ENCODE measurements at places on chromosomes 5 and 9. TPM values are rescaled to one million over a fixed set of nuclear protein-coding genes. Genes with fewer than 3 reads are reported as not detected.

Gene MYMK
- not detected for total RNA-seq

Gene ROPN1L
- 0.17 TPM for total RNA-seq

Gene SPINK5
- 0.50 TPM for total RNA-seq

Gene ADAMTS13
- total RNA-seq: 2.0 TPM

Gene NR5A1
- total RNA-seq: not detected

Gene TICAM2
- 0.83 TPM for total RNA-seq

Gene LTC4S
- 0.82 TPM for total RNA-seq

Gene TMC1
- total RNA-seq: not detected

Gene LRRC19
- not detected for total RNA-seq

DNA sequence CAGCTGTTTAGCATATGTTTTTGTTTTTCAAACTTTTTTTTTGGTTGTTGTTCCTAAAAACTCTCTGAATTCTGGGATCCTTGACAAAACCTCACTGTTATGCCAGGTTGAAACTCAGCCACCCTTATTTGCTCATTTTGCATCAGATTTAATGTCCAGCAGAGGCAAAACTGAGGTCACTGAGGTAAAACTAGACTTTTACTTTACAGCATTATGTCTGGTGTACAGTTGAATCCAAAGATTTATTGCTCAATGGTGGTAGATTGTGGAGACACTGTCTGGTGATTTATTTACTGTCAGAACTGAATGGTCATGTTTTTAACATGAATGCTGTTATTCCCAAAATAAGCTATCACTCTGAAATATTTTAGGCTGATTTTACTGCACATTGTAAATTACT lies 87.9 kb downstream of the FBXL7 start:
- no peak for DNase-seq

- DNase-seq: no peak
Observed at GRCh38 chr5:1016036-1016435, 7.4 kb downstream of the NKD2 start.

GRCh38 chr5:119383008-119383407 lies 27.2 kb downstream of the TNFAIP8 start:
- DNase-seq: no peak

DNA sequence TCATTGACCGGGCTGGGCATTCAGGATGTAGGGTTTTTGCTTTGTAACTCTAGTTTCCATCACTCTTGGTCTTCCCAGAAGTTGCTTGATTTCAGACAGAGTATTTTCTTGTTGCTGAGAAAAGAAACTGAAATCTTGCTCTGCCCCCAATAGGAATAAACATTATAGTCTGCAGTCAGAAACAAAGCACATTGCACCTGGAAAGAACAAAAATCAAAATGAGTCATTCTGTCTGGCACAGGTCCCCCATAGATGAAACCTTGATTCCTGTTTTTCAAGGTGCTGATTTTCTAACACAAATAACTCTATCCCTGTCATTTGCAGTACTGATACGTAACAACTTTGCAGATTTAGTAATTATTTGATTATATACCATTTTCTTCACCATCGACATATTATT lies 232.1 kb downstream of the FBXO4 start:
- peak; percentile 3 for DNase-seq

DNA sequence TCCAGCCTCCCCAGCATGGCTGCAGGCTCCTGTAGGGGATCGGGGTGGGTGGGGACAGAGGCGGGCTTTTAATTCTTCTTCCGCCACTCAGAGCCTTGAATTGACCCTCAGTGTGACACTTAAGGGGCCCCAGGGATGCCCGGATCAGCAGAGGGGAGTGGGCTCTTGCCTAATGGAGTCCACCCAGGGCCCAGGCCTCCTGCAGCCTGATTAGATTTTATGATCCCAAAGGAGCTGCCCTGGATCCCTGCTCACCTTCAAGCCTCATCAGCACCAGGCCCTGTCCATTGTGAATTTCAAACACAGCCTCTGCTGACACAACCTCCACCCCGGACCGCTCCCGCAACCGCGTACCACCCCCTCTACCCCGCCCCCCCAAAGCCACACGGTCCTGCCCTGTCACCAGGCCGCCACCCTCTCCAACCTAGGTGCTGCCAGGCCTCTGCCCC lies 214.1 kb upstream of the IER5L start:
- no peak for DNase-seq

DNA sequence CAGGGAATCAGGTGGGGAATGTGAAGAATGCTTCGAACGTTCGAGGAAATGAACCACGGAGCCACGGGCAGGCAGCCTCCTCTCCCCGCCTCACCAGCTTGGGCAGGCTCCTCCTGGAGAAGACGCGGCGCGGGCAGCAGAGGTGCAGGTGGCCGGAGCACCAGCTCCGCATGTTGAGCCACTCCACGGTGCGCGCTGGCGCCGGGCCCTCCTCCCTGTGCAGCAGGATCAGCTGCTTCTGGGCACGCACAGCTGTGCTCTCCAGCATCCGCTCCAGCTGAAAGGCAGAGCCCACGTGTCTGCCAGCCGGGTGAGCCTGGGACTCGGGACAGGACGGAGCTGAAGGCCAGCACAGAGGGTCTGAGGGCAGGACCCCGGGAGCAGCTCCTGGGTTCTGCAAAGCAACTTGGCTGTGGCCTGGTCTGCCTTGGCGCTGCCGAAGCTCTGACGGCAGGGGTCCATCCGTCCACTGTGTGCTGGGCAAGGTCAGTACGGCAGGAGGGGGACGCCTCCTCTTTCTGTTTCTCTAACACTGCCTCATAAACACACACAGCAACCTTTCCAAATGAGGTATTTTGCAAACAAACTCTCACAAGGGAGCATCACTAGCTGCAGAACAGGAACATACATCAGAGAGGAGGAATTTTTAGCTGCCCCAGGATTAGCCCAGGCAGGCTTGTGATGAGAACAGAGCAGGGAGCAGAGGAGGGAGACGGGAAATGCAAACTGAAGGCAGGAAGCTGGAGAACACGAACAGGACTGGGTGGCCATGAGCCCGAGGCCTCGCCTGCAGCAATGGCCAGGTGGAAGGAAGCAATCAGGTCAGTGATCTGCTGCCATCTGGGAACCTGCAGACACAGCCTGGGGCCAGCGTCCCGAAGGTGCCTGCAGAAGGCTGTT lies 20.1 kb upstream of the NSMF start:
- no peak for DNase-seq

- DNase-seq: peak; percentile 50
Observed at GRCh38 chr5:80481019-80481893, 6.6 kb upstream of the FAM151B start.

- no peak for DNase-seq
Observed at GRCh38 chr9:105244734-105245028, 230 bp downstream of the SLC44A1 start.

DNA sequence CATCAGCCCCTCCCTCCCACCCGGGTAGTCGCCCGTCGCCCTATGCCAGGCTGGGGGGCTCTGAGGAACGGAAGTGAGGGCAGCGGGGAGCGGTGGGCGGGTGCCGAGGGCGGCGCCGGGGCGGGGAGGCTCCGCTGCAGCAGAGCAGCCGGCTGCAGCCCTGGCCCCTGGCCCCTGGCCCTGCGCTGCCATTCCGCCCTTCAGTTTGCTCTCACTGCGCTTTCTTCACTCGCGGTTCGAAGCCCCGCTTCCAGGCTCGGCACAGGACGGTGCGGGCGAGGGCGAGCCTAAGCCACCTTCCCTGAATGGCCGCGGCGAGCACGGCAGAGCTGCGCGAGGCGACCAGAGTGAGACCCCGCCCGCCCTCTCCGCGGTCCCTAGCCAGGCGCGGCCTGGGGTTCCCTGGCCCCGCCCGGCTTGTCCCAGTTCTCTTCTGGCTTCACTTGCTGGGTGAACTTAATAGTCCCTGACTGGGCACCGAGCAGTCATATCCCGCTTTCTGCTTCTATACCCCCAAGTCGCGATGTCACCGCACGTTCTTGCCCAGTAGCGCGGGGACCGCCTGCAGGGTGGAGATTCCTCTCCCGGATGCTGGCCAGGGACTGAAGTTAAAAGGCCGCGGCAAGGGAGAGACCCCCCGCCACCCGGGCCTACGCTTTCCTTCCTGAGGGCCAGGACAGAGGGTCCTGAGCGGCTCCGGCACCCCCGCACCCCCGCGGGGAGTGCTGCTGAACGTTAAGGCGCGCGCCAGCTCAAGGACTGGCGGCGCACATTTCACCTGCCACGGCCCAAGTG lies 623 bp upstream of the TRIM36 start:
- DNase-seq: no peak

GRCh38 chr5:74404574-74405508 lies 235.7 kb downstream of the ENC1 start:
- no peak for DNase-seq

DNA sequence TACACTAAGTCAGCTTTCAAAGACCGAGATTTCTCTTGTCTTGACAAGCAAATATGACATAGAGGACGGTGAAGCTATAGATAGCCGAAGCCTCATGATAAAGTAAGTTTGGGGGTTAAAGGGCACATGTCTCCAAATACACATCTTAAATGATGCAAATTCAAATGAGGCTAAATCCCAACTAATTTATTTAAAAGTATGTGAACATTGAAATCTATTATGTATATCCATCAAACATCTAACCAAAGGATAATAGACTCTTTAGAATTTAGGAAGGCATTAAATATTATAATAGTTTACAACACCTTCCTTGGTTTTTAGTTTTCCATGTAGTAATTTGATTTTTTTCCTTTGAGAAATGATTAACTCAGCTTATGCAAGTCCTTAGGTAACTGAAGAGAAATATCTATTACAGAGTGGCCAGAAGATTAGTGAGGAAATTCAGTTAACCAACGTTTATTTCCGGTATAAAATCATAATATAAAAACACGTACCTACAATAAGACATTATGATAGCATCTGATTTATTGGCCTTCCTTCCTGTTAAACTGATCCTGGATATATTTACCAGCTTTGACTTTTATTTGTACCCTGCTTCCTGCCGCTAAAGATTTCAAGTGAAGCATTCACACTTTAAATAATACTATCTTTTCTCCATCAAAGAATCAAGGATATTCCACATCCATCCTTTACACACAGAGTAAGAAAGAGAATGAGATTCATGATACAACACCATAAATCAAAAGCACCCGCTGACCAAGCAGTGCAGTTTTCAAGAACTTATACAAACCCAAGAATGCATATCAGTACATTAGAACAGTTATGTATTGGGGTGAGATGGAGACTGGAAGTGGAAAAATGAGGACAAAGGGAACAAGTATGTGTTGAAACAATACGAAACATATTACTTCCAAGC lies 31.9 kb upstream of the F2R start:
- DNase-seq: no peak

- DNase-seq: no peak
Observed at GRCh38 chr5:119324842-119325241, 31.0 kb upstream of the TNFAIP8 start.

DNA sequence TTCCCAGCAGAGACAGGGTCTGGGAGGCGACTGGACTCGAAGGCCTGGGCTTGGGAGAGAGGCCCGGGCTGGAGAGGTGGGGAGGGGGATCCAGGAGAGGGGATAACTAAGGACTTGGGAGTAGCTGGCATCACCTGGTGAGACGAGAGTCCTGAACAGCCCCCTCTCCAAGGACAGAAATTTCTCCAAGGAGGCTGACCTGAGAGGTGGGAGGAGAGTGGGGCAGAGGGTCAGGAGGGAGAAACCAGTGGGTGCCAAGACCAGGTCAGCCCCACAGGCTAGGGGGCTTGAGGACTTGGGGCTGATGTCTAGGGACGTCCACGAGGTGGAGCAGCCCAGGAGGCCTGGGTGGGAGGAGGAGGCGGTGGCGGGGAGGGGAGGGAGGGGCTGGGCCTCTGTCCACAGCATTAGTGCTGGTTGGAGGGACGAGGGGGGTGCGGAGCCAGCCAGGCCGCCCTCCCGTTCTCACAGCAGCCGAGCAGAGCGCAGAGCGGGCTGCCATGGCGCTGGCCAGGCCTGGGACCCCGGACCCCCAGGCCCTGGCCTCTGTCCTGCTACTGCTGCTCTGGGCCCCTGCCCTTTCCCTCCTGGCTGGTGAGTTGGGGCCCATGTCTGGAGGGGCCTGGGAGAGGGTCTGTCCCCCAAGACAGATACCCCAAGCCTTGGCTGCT lies at the start of gene CRB2:
Gene CRB2 (plus strand): TSS at position 437 of the 671 bp plus-strand sequence. CDS start 64 bp downstream, at position 501.
- DNase-seq: no peak

GRCh38 chr5:147509710-147510651 lies at the start of gene DPYSL3:
TSS of gene DPYSL3 (minus strand) at chr5:147510068. CDS start at chr5:147509858, 210 bp downstream.
- peak; percentile 70 for DNase-seq

DNA sequence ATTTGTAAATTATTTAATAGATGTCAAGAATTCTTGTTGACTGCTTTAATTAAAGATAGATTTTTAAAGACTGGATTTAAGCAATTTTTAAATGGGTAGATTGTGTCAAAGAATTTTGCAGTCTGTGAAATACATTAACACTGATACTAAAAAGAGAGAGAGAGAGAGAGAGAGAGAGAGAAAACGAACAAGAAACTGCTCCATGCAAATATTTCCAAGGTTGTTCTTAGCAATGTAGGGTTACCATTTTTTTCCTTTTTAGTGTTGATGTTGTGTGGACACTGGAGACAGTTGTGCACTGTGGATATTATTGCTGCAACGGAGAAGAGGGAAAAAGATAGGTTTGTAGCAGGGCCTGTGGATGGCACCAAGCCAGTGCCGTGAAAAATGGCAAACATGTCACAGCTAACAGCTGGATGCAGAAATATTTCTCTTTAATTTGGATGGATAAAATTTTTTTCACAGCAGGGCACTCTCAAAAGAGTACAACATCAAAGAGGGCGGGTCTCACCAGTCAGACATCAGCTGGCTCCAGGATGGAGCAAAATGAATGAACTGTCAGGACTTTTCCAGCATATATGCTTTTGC lies 58.2 kb downstream of the PRDM6 start:
- DNase-seq: no peak

GRCh38 chr5:137758715-137759306 lies 4.6 kb upstream of the HNRNPA0 start:
- DNase-seq: peak; percentile 31

GRCh38 chr5:102218159-102218558 lies 77.9 kb downstream of the SLCO4C1 start:
- no peak for DNase-seq

GRCh38 chr5:40841068-40841805 lies at the start of gene CARD6:
TSS of gene CARD6 (plus strand) at chr5:40841367. CDS start at chr5:40841383, 16 bp downstream.
- no peak for DNase-seq

DNA sequence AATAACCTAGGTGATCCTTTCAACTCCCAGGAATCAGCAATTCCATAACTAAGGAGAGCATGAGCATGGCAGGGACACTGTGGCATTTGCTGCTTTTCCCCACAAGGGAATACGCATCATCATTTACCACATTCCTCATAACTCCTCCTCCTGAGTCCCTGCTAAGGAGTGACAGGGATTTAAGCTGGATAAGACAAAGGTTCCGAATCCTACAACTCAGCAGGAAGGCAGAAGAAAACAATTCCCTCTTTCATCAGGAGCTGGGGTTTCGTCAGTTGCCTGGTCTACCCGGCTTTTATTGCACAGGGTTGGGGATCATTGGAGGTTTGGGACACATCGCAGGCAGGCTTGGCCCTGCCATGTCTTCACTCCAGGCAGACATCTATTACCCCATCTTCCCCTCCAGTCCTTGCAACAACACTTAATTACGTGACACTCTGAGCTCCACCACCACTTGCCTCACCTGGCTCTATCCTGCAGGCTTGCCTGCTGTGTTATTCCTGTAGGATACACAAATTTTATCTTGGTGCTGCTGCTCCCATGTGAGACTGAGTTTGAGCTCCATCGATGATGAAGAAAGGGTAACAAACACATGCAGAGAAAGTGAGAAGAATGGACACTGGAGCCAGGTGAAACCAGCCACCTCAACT lies 563.0 kb upstream of the KLF4 start:
- no peak for DNase-seq

Measured in mammary epithelial cell (primary cell).